ENCODE measurements at places on chromosomes 7 and 10.

GRCh38 chr10:79132681-79133381, 64.1 kb downstream of the ZMIZ1 start:
- no peak for DNase-seq

DNA sequence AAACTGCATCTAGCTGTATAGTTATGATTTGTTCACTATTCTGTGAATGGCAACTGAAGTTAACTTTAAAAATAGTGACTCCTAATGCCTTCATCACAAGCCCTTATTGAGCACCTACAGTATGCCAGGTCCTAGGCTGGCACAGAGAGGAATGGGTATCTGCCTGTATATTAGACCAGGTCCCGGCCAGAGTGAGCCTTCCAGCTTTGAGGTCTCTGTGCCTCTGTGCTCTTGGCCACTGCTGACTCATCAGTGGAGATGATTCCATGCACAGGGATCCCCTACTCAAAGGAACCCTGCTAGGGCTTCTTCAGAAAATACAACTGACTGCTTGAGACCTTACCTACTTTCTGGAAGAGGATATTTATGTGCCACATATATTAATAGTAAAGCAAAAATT, 118.4 kb downstream of the GFRA1 start:
- DNase-seq: no peak

- no peak for DNase-seq
Measured at GRCh38 chr7:30705596-30705995, 23.3 kb upstream of the CRHR2 start.

GRCh38 chr7:151134743-151135524, 32.6 kb downstream of the GBX1 start:
- DNase-seq: no peak

GRCh38 chr10:96896884-96897589, 64.9 kb downstream of the LCOR start:
- no peak for DNase-seq

GRCh38 chr7:82616059-82616728, 172.6 kb upstream of the CACNA2D1 start:
- no peak for DNase-seq

DNA sequence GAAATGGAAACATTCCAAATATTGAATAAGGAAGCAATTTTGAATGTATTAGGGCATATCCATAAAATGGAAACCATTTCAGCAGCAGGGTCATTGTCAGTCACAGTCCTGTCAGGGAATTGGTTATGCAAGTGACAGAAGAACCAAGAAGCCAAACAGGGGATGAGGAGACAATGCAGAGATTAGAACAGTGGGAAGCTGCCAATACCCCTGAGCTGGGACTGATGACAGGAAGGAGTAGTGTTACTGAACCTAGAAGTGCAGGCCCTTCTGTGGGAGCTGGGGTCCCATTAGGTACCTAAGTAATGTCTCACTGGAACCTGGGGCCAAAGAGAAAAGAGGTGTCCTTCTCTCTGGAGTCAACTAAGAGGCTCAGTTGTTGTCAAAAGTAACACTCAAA, 37.6 kb upstream of the NPSR1 start:
- no peak for DNase-seq

DNA sequence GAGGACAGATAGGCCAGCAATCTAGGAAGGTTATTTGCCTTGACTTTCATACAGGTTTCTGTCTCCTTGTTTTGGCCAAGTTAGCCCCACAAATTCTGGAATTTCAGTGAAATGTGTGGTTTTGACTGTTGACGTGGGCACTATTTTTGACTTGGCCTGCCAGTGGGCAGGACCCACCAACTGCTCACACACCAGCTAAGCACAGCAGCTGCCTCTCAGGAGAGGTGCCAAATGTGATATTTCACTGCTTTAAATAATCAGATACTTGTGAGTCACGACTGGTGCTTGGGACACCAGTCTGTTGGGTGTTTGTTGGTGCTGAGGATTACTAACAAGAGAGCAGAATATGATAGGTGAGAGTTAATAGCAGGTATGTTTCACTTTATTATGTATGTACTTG, 409.7 kb upstream of the MTPN start:
- no peak for DNase-seq

GRCh38 chr10:71740069-71740653, 20.6 kb upstream of the C10orf105 start:
- DNase-seq: no peak

DNA sequence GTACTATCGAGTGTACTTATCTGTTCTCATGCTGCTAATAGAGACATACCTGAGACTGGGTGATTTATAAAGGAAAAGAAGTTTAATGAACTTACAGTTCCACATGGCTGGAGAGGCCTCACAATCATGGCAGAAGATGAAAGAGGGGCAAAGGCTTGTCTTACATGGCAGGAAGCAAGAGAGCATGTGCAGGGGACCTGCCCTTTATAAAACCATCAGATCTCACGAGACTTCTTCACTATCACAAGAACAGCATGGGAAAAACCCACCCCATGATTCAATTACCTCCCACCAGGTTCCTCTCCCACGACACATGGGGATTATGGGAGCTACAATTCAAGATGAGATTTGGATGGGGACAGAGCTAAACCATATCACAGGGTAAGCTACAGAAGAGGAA, 4.5 kb downstream of the NDUFA5 start:
- DNase-seq: no peak

Data from GM12864 (cell line).